RWPE1 (cell line): ENCODE measurements at places on chromosomes 7 and 10.
A peak's percentile ranks its signal among the peaks of the same experiment; 100 is the strongest.

DNA sequence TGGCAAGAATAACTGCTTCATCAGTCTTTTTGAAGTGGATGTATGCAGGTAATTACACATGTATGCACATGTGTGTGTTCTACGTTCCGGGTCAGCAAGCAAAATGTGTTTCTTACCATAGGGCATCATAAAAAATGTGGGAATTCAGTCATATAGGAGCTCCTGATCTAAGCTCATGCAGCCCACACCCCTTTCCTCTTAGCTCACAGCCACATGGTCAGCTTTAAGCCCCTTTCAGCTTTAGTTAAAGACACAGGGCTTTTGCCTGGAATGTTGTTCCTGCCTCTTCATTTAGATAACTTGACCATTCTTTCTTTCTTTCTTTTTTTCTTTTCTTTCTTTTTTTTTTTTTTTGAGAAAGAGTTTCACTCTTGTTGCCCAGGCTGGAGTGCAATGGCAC lies 258.1 kb downstream of the RPS24 start:
- no peak for DNase-seq

DNA sequence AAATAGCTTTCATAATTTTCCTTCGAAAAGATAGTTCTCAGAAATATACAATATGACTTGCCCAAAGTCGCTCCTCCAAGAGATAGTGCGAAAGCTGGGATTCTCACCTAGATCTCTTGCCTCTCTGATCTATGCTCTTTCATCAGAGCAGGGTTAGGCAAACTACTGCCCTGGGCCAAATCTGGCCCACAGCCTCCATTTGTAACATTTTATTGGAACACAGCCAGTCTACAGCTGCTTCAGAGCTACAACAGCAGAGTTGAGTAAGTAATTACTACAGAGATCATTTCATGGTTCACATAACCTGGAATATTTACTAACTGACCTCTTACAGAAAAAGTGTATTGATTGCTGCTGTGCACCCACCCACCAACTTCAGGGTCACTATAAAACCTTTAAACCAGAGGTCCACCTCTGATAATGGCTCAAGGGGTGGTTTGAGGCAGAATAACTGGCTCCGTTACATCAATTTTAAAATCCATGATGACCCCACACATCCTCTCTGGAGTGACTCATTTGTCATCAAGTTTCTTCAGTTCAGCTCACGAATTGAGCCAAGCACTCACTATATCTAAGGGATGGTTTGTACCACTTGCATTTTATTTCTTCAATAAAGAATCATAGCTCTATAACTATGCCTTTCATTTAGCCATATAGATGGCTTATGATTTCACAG lies 1019.0 kb downstream of the XPNPEP1 start:
- DNase-seq, result no peak

DNA sequence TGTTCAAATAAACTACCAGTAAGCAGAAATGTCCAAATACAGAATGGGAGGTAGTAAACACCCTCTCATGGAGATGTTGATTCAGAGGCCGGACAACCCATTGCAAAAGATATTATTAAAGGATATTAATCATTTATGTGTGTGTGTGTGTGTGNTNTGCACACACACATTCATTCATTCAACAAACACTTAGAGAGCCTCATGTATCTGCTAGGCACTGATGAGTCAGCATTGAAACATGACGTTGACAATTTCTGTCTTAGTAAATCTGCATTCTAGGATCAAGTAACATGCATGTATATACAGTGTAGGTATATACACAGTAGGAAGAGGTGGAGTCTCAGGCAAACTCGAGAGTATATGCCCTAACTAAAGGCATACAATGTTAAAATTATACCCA lies 187.0 kb downstream of the ZNF365 start:
- DNase-seq, result no peak

DNA sequence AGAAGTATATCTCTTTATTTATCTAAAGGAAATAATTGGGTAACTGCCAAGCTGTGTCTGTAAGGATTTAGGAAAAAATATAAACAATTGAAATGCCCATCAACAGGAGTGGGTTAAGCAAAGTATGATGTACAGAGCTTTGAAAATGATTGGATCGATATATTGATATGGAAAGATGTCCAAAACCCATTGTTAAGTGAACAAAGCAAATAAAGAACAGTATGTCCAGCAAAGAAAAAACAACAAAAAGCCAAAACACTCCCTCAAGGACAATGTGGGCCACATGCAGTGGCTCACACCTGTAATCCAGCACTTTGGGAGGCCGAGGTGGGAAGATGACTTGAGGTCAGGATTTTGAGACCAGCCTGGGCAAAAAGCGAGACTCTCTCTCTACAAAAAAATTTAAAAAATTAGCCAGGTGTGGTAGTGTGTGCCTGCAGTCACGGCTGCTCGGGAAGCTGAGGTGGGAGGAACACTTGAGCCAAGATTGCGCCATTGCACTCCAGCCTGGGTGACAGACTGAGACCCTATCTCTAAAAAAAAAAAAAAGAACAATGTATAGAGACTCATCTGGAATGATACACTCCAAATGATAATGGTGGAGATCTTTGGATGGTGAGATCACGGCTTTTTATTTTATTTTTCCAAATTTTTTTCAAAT lies 37.9 kb downstream of the XRCC2 start:
- DNase-seq, result no peak

DNA sequence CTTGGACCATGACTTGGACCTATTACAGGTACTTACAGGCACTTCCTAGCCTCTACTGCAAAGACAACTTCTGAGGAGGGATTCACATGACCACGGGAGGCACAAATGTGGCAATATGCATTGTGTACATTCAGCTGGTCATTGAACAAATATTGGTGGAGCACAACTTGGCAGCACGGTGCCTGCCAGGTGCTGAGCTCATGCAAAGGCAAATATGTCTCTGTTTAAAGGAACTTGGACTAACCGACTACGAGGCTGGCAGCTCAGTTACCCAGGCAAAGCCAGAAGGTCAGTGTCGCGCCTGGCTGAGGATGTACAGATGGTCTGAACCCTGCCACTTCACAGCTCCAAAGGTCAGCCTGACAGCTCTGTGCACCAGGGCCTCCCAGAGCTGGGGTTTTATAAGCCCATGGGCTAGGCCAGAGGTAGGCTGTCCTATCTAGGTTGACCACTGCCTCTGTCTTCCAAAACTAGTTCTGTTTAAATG lies 6.1 kb downstream of the DENND11 start:
- DNase-seq, result no peak

- DNase-seq, result peak; percentile 63
Measured at GRCh38 chr10:123583639-123584418, 82.3 kb upstream of the GPR26 start.

GRCh38 chr7:28536259-28536658 lies 123.9 kb downstream of the CREB5 start:
- DNase-seq, result peak; percentile 25

GRCh38 chr7:31957090-31957720 lies 113.0 kb downstream of the PDE1C start:
- DNase-seq, result no peak

DNA sequence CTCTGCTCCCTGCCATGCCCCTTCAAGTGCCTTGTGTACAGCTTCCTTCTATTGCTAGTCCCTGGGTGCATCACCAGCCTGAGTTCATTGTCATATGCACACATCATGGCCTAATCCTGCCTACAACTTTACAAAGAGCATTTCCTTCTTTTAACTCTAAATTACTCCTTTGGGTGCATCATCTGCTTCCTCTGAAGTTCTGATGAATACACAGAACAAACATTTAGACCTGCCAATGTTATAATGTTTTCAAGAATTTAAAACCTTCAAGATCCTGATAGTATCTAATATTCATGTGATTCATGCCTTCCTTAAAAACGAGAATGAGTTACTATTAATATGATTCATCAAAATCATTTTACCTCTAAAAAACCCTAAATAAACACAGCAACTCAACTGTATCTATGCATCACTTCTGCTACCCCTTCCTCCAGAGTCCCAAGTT lies 357.1 kb downstream of the MAGI2 start:
- DNase-seq, result no peak
